ENCODE measurements at places on chromosomes 1 and 21.

- DNase-seq = no peak
Observed at GRCh38 chr1:51519865-51520699, 1.0 kb upstream of the EPS15 start.

GRCh38 chr1:25724201-25724600, 75.8 kb upstream of the SELENON start:
- DNase-seq = no peak

GRCh38 chr1:88983791-88984559, 8.5 kb downstream of the KYAT3 start:
- no peak for DNase-seq

GRCh38 chr1:239826211-239826610, 265.5 kb upstream of the FMN2 start:
- DNase-seq = no peak

All from NCI-H2081 (cell line).